C1 segment of cervical spinal cord (tissue), 14 donors: ENCODE measurements at places on chromosomes 12 and 14.

DNA sequence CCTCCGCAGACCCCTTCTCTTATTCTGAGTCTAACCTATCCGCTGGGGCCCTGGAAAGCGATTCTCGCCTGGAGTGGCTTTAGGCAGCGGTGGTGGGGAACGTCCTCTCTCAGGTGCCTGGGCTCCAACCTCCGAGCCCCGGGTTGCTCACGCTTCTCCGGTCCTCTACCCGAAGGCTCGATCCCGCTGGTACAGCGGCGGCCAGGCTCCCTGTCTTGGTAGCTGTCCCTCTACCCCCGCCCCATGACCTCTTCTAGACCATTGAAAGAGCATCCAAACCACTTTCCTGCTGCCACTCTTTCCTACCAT, 505 bp upstream of the HEBP1 start:
- no peak for DNase-seq

DNA sequence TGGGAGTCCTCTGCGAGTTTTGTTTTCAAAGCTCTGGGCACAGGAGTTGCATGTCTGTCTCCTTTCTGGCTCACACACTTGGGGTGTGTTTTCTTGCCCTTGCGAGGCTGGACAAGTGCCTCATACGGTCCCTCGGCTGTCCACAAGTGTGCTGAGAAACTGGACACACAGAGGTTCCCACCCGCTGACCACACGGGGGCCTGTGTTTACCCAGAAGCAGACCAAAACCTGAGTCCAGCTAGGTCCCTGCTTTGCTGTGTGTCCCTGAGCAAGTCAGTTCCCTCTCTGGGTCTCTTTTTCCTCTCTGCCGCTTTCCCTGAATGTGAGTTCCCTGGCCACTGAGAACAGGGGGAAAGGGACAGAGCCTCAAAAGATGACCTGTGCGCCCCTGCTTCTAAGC, 678 bp upstream of the OAS2 start:
- no peak for DNase-seq

- DNase-seq, result peak; percentile 59
These were observed 59.1 kb downstream of the FBXW8 start for GRCh38 chr12:116969615-116970585.

DNA sequence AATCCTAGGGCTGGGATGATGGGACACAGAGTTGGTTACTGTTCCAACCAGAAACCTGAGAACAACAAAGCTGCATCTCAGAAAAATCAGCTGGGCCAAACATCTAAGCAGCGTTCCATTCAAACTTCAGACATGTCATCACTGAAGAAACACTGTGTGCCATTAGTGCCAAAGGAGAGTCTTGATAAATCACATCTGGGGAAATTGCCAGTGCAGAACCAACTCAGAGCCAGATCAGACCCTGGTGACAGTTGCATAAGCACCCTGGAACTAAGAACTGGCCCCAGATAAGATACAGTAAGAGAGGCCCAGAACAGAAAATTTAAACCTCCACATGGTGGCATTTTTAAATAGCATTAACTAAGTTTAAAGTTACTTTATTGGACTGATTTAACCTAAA, 482.8 kb downstream of the PRKD1 start:
- no peak for DNase-seq

DNA sequence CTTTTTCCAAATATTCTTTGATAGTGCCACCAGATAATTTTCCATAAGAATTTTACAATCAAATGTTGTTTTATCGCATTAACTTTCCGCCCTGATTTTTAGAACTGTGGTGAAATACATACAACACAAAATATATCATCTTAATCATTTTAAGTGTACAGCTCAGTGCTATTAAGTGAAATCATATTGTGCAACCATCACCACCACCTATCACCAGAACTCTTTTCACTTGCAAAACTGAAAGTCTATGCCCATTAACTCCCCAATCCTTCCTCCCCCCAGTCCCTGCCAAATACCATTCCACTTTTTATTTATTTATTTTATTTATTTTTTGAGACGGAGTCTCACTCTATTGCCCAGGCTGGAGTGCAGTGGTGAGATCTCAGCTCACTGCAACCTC, 36.6 kb downstream of the CDKL1 start:
- no peak for DNase-seq

GRCh38 chr12:70890895-70891832, 29.4 kb downstream of the PTPRR start:
- no peak for DNase-seq

DNA sequence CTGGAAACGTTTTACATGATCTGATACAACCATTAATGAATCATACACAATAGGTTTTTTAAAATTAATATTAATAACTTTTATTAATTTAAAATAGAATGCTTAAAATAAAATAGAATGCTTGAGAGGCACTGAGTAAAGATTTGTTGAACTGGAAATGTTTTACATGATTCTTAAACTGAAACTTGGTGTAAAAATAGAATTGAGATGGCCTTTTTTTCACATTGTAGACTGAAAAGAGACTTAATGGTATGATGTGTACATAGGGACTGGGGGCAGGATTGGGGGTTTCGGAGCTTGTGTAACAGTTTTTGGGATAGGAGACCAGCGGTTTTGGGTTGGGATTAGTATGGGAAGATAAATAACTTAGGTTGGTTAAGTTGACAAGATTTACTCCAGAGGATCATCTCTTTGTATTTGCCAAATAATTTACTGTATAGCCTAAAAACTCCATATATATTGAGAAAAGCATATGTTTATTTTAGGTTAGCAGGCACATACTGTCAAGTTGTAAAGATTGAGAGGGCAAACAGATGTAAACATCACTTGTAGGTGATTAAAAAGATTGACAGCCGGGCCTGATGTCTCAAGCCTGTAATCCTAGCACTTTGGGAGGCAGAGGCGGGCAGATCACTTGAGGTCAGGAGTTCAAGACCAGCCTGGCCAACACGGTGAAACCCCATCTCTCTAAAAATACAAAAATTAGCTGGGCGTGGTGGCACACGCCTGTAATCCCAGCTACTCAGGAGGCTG, 2.0 kb upstream of the ZNF410 start:
- no peak for DNase-seq

GRCh38 chr14:102092806-102093205, 6.0 kb upstream of the HSP90AA1 start:
- no peak for DNase-seq

- DNase-seq, result peak; percentile 77
These were observed 1.3 kb upstream of the ATP5MC2 start for GRCh38 chr12:53677016-53677799.

DNA sequence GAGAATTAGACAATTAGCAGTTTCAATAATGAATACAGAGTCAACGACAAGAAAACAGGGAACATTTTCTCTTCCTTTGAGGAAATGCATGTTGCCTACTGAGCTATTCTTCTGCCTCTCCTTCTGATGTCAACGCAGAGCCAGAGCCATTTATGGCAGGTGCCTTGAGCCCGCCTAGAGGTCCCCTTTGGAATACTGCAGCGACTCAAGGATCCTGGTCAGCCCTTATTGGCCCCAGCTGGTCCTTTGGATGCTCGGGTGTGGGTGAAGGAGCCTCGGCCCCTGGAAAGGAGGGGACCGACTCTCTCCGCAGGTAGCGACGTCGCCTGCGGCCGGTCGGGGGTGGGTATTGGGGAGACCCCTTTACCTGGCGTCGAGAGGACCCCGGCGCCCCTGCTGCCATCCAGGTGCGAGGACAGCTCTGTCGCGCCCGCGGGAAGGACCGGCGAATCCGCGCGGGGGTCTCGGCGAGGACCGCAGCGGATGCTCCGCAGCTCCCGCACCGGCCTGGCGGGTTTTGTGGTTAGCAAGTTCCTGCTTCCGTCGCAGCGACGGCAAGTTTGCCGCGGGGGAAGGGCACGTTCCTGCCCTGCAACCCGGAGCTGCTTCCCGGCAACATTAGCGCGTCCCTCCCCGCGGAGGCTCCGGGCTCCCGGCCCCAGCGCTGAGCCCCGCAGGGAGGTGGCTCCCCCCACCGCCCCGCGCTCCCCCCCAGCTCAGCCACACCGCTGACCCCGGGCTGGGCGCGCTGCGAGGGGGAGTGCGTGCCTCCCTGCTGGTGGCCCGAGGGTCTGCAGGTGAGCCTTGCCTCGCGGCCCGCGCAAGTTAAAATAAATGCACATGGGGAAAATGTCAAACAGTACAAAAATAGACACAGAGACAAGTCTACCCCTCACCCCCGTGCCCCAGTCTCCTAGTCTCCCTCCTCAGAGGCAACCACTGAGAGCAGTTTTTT, at the start of gene MANSC1:
MANSC1 (minus strand) TSS at position 532 of the 955 bp plus-strand sequence. CDS start 6,928 bp downstream, outside the sequence.
- peak; percentile 36 for DNase-seq

GRCh38 chr12:105164068-105164467, 56.5 kb downstream of the WASHC4 start:
- DNase-seq, result no peak

DNA sequence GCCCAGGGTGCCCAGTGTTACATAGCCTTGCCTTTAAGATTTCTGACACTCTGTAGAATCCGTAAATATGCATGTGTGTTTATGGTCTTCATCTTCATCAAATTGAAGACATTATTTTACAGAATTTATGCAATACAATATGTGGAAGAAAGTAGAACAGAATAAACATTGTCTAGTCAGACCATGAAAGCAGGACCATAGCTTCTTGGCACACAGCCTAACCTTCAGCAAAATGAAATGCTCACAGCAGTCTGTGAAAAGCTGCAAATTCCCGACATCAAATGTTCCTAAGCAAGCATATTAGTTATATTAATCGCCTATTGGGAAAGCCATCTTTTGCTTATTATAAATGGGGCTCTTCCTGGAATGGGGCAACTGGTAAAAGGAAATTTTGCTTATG, 111.3 kb upstream of the GARIN2 start:
- no peak for DNase-seq

DNA sequence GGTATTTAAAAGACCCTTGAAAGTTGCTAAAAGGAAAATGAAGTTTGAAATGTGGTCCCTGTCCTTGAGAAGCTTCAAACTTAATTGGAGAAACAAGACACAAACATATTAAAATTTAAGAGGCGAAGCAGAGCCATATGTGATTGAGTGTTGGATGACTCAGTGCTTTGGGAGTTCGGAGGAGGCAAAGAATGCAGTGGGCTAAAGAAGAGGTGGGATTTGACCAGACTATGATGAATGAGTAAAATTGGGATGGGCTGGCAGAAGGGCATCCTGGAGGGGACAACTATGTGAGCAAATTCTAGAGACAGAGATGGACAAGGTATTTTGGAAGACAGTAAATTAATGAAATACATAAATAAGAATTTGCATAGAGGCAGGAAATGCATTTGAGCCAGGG, 358.6 kb downstream of the EGLN3 start:
- DNase-seq, result no peak

- no peak for DNase-seq
These were observed 12.9 kb downstream of the SERPINA6 start for GRCh38 chr14:94310248-94310647.

DNA sequence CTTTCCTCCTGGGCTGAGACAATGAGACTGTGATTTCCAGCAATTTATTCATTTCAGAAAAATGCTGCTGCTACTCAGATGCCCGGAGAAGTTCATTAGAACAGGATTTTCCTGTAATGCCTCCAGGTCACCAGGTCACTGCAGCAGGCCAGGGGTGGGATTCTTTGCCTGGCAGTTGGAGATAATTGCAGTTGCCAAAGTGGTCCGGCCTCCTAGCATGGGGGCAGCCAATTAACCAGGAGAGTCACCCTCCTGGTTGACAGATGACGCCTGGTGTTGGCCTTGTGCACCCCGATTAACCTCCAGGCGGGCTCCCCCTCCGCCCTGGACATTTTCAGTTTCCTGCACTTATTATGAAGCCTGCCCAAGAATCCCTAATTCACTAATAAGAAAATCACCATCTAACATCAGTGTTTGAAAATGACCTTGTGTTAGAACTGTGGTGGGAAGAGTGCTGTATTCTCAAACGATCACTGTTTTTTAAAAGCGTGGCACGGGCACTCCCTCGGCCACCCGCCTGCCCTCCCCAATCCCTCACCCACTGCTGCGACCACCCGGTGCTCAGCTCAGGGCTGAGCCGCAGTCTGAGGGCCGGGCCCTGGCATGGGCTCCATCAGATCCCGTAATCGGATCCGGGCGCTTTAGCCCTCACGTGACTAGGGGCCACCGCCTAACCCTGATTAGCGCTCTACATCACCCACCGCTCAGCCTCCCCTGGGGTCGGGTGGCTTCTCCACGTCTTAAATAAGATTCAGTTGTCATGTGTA, 12.9 kb downstream of the RIMBP2 start:
- DNase-seq, result no peak

GRCh38 chr12:9391815-9392214, 183.6 kb upstream of the PZP start:
- no peak for DNase-seq

DNA sequence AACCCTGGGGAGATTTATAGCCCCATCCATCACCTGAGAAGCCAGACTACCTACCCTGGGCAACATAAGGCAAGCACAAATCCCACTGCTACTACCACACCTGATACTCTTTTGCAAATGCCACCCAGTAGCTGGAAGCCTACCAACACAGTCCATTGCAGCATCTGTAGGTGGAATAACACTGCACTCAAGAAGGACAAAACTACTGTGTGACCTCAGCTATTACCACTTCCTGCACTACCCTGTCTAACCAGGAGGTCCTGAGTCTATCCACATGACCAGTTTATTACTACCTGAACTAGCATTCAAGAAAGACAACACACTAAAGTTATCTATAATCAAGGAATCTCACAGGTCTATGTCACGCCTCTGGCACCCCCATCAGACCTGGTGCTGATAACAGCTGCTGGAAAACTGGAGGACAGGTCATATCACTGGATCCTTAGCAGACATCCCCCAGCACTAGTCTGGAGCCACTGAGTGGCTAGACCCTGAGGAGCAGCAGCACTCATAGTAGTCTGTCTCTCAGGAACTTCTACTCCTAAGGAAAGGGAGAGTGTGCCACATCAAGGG, 2.9 kb upstream of the CLEC1A start:
- no peak for DNase-seq

GRCh38 chr14:105095236-105095805, 30.1 kb upstream of the GPR132 start:
- no peak for DNase-seq

DNA sequence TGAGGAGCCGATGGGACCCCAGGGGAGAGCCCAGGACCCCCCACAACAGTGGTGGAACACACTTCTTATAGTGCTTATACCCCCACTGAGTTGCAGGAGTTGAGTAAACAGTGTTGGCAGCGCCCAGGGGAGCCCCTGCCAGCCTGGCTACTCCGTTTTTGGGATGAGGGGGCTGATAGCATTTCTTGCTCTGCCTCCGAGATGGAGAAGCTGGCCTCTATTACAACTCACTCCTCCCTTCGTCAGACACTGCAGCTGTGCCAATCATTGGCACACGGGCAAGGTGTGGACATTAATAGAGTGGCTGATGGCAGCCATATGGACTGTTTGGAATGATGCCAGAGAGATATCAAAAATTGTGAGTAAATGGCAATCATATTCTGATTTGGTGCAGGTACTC, 94.9 kb upstream of the TMPO start:
- DNase-seq, result no peak

DNA sequence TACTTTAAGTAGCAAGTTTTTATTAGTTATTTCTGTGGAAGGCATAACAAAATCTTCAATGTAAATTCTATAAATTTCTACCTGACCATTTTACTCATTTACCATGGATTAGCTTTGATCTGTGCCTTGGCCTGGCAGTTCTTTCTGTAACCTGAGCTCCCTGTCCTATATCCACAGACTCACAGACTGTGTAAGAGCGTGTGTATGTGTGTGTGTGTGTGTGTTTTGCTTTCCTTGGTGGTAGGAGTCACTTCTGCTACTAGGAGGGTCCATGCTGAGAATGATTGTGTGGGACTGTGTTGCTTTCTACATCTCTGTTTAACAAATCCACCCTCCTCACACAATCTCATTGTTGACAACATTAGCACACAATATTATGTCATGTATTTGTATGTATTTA, 221.2 kb upstream of the PELI2 start:
- no peak for DNase-seq
